Brain microvascular endothelial cell (primary cell): ENCODE measurements at places on chromosomes 3 and 15.

DNA sequence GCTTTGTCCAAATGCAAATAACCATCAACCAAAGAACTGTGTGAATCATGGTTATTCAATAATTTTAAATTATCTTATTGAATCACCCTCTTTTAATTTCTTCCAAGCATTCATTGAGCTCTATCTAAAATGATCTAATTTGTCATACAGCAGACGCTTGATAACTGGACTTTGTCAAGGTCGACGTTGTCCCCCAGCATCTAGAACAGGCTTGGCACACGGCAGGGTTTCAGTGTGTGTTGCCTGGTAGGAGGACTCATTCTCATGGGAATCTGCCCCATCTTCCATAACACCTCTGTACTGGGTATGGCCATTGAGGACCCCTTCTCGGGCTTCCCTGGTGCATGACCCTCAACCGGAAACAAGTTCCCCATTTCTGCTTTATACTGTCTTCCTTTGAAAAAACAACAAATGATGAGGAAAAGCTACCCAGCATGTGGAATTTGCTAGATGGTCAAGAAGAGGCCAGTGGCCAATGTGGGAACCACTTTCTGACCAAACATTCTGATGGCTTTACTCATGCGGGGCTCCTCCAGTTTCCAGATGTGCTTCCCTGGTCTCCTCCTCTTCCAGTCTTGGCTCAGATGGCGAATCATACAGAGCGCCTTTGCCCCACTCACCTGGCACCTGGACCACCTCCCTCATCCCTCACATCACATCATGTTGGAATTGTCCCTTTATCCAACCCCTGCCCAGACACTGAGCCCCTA, 41.7 kb upstream of the SEC22A start:
- DNase-seq, result peak; percentile 24

DNA sequence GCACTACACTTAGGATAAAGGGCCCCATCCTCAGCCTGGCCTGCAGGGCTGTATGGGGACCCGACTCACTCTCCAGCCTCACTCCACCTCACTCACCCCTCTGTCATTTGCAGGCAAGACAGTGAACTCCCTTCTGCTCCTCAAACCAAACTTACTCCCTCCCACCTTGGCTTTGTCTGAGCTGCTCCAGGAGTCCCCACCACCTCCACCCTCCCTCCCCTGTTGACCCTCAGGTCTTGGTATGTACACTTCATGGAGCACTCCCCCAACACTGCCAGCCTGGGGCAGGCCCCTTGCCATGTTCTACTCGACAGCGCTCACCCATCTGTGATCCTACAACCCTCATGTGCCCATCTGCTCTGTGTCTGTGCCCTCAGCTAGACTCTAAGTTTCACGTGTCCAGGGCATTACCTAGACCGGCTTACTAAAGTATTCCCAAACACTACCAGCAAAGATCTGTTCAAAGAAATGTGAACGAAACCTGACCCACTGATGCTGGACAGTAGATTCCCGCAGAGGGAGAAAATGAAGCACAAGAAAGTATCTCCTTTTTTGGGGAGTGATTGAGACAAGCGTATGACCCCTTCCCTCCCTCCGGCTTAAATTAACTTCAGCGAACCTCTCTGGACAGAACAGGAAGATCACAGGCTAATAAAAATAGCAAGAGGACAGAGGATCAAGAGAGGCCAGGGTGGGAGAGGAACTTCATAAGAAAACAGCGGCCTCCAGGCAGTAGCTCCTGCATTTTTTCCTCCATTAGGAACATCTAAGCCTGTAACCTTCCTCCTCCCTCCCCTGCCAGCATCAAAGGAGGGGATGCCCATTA, 113.2 kb downstream of the RFTN1 start:
- no peak for DNase-seq

DNA sequence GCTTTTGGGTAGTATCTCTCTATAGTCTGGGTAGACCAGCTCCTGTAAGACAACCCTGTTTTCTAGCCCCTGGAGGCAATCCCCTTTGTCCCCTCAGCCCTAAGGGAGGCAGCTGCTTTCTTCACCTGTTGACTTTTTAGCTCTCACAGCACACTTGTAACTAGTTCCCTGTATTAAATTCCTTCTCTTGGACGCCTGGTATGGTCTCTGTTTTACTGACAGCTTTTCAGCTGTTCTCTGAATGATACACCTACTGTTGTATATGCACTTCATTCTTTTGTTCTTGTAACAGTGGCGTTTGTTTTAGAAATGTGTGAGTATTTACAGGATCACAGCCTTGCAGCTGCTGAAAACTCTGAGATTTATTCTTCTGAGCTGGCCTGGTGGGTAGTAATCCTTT, 413.0 kb upstream of the RBMS3 start:
- DNase-seq, result no peak

- DNase-seq, result no peak
These were observed 546 bp downstream of the TRIM59 start for GRCh38 chr3:160448845-160449635.

DNA sequence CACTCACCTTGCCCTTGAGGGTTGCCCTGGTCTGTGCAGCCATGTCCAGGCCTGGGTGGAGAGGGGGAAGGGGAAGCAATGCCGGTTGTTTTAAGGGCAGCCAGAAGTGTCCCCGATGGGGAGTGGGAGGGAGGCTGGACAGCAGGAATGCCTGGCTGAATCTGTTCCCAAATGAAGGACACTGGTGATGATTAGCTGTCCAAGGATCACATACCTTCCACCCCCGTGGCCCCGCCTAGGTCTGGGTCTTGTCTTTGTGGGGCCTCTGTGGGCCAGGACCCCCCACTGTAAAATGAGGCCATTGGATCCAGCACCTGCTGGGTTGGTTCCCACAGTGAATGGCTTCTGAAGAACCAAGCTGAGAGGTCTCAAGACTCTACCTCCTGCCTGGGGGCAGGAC, 71.4 kb downstream of the FBLN2 start:
- no peak for DNase-seq
